ENCODE measurements at places on chromosomes 12 and 14. TPM values are rescaled to one million over a fixed set of nuclear protein-coding genes. Genes with fewer than 3 reads are reported as not detected.

DNA sequence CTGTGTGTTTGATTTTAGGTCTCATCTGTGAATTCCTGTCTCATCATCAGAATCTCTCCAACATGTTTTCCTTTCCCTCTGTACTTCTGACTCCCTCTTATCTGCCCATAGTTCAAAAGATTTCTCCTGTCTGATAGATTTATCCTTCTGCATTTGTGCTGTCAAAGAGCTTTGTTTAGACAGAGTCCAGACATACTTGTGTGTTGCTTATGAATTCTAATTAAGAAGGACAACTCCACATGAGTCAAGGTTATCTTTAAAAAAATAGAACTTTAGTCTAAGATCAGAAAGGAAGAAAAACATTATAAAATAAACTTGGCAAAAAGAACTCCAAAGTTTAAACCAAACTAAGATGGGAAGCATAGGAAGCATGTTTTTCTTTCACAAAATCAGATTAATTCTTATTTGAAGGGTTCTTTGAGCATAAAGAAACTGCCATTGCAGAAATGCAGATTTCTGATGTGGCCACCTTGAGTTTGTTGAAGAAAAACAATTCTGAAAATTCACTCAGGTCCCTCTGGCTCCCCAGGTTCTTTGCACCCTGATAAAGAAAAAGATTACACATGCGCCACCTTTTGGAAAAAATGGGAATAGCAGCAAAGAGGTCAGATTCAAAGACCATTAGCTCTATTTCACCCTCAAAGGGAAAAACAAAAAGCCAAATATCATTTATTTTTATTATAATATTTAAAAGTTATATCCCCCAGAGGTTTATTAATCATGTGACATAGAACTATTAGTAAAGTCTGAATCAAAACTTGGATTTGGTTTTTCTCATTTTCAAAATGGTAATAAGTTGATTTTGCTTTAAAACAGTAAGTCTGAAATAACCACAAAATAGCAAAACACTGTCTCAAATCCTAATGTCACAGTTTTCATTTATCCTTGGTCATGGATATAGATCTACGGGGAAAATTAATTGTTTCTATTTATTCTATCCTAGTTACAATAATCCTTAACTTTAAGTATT is 143.7 kb upstream of the DCN start:
- DNase-seq: peak; percentile 99

DNA sequence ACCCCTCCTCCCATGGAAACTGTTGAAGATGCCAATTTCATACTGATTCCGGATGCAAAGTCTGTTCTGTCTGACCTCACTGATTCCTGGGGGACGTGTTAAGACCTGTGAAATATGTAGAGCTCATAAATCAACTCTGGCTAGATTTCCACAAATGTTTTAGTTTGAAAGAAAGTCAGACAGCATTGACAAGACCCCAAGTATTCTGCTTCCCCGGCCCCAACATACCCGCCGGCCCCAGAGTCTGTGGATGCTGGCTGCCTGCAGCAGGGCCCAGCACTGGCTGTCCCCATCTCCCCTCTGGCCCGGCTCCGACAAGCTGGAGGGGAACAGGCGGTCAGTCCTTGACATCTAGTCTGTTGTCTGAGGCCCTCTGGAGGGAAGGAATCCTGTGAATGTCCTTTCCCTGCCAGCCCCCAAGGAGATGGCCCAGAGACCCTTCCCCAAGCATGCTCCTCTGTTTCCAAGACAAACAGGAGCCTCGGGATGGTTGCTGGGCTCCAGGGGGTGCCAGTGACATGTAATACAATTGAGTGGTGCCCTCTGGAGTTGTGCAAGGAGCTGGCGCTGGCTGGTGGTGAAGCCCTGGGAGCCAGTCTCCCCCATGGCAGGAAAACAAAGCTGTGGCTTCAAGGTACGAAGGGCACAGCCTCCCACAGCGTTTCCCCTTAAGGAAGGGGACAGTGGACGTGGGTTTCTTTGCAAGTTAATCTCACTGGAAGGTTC is 22.3 kb downstream of the FBLN5 start:
- DNase-seq: peak; percentile 70

GRCh38 chr12:52249511-52250047 is 16.5 kb downstream of the KRT7 start:
- no peak for DNase-seq

DNA sequence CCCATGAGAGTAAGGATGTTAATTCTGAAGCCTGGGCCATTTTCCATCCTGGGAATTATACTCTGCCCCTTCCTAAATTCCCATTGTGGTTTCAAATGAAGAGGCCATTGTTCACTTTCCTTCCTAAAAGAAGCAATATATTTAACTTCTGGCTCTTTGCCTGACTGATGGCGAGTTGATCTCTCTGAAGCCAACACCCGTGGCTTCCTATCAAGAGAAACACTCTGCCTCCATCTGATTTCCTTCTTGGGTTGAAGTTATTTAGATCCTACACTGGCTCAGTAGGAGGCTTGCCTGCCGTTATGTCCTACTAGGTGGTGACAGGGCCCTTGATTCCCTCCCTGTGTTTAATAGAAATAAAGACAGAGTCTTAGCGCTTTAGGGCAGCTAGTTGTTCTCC is 97.4 kb downstream of the PRKCH start:
- DNase-seq: no peak

DNA sequence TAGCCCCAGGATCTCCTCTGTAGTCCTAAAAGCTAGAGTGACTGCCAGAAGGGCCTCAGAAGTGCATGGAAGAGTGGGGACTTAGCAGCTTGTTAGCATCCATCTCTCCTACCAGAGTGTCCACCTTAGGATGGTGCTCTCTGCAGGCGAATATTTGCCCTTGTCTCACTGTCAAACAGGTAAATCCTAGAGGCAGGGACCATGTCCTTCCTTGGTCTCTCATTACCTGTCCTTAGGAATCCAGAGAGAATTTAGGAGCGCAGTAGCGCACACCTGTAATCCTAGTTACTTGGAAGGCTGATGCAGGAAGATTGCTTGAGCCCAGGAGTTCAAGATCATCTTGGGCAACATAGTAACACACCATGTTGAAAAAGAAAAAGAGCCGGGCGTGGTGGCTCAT is 21.4 kb downstream of the AGAP2 start:
- DNase-seq: no peak

- DNase-seq: no peak
Measured at GRCh38 chr14:55245657-55246268, 25.5 kb upstream of the FBXO34 start.

DNA sequence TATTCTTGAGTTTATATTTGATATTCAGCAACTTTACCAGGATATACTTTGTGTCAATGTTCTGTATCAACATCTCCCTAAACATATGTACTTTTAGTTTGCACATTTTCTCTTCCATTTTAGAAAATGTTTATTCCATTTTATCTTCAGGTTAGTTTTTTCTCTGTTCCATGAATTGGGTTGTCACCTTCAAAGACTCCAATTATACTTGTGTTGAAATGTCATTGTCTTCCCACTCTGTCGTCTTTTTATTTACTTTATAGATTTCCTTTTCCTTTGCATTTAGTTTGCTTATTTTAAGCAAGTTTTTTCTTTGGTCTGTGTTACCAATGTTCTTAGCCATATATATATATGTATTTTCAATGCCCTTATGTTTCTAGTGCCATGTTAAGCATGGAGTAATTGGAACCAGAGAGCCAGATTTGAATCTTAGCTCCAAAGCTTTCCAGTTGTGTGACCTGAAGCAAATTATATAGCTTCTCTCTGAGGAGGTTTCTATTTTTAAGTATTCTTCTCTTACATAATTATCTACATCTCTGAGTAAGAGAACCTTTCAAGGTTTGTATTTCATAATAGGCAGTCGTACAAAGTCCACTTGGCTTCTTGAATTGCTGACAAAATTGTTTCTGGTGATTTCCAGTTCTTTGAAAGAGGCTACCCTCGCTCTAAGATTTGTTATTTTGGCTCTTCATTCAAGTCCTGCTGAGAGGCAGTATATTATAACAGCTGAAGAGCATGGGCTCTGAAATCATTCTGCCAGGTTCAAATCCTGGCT is 85.8 kb upstream of the DYRK2 start:
- no peak for DNase-seq

DNA sequence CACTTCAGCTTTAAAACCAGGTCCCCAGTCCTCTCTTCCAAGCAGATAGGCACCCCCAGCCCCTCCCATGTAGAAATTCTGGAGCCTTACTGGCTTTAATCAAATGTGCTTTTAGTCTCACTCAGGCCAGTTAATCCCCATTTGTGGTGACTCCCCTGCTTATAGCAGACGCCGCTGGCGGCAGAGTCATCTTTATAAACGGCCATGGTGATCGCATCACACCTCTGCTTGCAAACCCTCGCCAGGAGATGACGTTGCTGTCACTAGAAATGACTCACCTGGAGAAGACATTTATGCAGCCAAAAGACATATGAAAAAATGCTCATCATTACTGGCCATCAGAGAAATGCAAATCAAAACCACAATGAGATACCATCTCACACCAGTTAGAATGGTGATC is 369.3 kb downstream of the VRK1 start:
- no peak for DNase-seq

The RD3L gene
- total RNA-seq: not detected

The HHIPL1 gene
- total RNA-seq: 12.0 TPM
